ENCODE measurements at places on chromosomes 3 and 15. TPM values are rescaled to one million over a fixed set of nuclear protein-coding genes. Genes with fewer than 3 reads are reported as not detected.

DNA sequence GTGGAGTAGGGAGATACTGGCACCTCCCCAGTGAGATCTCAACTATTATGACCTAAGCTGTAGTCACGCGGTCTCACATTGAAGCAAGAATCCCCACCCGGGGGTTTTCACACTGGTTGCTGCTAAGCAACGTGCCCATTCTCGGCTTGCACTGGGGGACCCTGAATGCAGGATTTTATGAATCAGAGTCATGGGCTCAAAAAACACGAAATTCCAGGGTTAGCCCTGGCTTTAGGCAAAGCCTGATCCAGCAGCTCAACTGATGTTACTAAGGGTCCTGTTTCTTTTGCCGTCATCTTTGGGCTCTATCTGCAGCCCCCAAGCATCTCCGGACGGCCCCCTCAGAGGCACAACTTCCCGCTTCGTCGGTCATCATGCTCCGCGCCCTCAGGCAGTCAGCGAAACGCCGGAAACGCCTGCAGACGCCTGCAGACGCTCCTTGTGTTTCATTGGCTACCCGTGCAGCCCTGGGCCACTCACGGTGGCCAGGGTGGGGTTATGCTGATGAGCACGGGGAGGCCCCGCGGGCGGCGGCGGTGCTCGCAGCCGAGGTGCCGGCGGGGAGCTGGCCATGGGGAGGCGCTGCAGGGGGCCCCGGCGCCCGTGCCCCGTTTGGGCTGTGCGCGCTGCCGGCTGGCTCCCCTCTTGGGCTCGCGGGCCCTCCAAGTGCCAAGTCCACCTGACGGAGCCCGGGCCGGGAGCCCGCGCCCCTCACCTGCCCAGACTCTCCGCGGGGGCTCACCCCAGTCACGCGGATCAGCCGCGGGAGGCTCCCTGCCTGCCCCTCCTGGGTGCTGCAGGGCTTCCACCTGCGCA, 25.8 kb downstream of the EFCC1 start:
- DNase-seq = peak; percentile 97

DNA sequence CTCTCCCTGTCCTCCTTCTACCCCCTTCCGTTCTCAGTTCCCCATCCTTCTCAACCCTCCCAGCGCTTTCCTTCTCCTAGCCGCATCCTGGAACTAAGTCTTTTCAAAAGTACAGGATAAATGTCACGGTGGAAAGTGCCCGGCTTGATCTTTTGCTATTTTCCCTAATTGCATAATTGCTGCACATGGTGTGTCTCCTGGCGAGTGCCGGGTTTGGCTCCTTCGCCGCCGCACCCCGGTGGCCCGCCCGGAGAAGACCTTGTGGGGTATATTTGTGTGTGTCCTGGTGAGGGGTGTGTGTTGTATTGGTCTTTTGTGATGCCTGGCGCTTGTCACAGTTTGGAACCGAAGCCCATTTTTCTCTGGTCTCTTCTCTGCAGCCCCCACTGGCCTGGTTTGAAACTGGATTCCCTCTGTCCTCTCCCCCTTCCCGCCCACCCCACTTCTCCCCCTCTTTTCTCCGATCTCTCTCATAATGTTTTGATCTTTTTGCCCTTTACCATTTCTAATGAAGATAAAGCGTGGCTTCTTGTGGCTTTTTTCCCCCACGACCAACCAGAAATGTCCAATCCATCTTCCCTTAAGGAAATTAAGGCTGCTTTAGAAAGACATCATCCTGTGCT, 692 bp downstream of the UBE2E2 start:
- no peak for DNase-seq

- peak; percentile 45 for DNase-seq
Observed at GRCh38 chr3:29693863-29694262, 413.0 kb downstream of the RBMS3 start.

DNA sequence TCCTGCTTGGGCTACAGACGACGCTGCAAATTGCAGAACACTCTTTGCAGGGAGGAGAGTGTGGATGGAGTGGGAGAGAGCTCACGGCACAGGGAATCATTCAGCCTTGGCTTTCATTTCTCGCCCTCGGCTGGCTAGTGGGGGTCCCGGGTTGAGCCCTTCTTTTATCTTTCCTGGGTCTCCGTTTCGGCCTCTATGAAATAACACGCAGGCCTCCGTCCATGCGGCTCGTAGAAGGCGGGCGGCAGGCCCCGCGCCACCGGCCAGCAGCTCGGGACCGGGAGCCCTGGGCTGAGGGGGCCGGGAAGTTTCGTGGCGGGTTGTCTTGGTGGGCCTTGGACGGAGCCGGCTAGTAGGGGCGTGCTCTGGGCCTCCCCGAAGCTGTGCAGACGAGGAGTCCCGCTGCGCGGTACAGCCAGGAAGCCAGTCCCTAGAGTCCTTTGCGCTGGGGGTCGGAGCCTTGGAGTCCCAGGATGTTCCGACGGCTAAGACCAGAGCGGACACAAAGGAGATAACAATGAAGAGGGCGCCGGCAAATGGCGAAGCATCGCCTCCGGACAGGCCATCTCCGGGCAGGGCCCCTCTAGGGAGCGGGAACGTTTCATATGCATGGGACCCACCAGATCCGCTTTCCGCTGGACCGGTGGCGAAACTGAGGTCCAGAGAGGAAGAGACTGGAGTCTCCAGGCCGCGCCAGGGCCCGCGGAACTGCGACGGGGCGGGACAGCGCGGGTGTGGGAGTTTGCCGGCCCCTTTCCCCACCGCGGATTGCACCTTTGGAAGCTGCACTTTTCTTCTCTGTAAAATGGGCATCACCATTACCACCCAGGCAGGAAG, 4.3 kb downstream of the RNU6-1 start:
- peak; percentile 51 for DNase-seq

- no peak for DNase-seq
Observed at GRCh38 chr15:76354823-76355440, 18.4 kb downstream of the ISL2 start.

Gene SMCO1
- not detected for total RNA-seq

- no peak for DNase-seq
Observed at GRCh38 chr3:189655617-189656016, 24.4 kb downstream of the TP63 start.

Gene RAB6B
- total RNA-seq = 2.9 TPM

DNA sequence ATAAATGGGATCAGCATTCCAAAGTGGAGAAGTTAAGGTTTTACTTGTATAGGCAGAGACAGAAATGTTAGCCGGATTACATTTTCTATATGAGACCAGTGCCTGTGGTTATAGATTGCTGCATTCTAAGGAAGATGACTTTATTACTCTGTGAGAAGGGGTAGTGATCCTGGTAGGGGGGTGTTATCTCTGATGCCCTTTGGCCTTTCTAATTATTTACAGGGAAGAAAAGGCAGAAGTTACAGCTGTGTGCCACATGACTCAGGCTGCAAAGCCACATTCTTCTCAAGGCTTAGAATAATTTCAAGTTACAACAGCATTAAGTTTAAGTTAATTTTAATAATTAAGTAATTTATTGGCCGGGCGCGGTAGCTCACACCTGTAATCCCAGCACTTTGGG, 2.2 kb upstream of the TMC3 start:
- no peak for DNase-seq

GRCh38 chr3:31615071-31615875, 82.5 kb downstream of the STT3B start:
- no peak for DNase-seq

- DNase-seq = no peak
Observed at GRCh38 chr3:23077126-23077525, 126.0 kb upstream of the UBE2E2 start.

DNA sequence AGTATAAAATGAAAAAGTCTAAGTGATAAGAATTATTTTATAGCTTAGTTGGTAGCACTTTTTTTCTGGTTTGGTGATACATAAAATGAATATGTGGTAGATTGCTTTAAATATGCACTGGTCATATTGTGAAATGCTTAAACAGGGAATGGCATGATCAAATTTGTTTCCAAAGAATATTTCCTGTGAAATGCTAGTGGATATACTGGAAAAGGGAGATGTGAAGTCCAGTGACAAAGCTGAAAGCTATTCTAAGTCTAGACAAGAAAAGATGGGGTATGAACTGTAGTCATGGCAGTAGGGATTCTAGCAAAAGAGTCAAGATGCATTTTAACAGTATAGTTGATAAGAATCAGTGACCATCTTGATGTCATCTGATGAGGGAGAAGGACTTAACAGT, 98.9 kb upstream of the MME start:
- no peak for DNase-seq

GRCh38 chr3:50378024-50378423, 18.7 kb upstream of the TMEM115 start:
- no peak for DNase-seq

DNA sequence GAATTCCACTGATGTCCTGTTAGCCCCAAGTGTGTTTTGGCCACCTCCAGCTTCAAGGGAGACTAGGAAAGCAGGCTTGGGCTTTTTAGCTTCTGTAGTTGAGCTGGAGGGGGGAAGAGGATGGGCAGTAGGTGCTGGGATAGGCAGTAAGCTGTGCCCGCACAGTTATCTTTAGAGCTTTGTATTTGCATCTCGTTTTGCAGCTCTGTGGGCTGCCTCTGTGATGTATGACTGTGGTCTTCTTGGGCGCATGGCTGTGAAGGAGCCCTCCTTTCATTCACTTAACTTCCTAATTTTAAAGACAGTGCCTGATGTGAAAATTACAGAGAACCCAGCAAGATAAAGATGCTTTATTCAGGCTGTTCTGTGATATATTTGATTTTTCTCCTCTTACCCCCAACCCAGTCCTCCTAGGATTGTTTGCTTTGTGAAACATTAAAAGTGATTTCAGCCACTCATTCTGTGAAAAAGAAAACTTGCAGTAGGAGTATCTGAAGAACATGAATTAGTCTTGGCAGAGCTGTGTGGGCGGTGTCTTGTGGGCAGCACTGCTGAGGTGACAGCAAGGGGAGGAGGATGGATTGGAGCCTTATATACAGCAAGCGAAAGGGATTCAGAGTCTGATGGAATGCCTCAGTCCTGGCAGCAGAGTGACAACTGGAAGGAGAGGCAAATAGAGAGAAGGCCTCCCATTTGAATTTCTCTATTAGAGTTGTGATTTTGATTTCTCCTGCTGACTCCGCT, 74.3 kb downstream of the LARS2 start:
- peak; percentile 22 for DNase-seq

GRCh38 chr3:134315286-134316106, 58.8 kb downstream of the AMOTL2 start:
- DNase-seq = no peak

GRCh38 chr15:62739082-62739481, 303.5 kb upstream of the TPM1 start:
- DNase-seq = no peak

GRCh38 chr3:195918176-195918575, 9.8 kb upstream of the TNK2 start:
- DNase-seq = no peak

DNA sequence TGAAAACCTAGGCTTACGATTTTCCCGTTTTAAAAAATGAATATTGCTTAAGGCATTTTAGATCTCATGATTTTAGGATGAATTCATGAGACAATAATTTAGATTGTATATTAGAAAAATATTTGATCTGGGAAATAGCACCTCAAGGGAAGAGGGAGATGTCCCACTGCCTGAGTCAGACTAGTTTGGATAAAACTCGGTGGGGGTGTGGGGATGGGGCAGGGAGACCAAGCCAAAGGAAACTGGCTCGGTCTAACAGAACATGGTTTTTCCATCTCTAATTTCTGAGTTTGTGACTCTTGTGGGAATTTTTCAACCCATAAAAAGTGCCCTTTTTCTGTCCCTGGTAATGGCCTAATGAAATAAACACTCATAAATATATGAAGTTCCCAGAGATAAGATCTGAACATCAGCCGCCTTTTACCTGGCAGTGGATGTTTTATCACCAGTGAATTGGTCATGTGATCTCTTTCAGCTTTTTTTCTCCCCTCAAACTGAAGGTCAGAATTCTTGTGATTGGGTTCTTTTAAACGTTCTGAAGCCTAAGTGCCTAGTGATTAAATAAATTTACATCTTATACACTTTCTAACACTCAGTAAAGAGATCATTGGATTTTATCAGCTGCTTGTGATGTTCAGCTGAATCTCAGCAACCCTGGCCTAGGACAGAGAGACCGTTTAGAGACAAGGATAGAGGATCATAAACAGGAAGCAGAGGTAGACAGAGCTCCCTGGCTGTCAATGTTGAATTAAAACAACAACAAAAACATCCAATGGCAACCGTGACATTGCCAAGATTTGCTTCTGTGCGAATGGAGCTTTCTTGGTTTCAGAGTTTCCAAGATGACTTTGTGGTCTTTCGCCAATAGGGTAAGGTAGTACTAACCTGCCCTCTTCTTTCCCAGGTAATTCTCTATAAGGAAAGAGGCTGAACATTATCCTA, 1038.2 kb downstream of the MCTP2 start:
- no peak for DNase-seq
